ENCODE measurements at places on chromosomes 11 and 22. TPM values are rescaled to one million over a fixed set of nuclear protein-coding genes. Genes with fewer than 3 reads are reported as not detected.

Gene E2F8
- total RNA-seq, result 2.3 TPM

- no peak for DNase-seq
Observed at GRCh38 chr11:68163691-68164090, 42.5 kb upstream of the CHKA start.

GRCh38 chr11:18310800-18311340 is 11.1 kb downstream of the HPS5 start:
- DNase-seq, result no peak

DNA sequence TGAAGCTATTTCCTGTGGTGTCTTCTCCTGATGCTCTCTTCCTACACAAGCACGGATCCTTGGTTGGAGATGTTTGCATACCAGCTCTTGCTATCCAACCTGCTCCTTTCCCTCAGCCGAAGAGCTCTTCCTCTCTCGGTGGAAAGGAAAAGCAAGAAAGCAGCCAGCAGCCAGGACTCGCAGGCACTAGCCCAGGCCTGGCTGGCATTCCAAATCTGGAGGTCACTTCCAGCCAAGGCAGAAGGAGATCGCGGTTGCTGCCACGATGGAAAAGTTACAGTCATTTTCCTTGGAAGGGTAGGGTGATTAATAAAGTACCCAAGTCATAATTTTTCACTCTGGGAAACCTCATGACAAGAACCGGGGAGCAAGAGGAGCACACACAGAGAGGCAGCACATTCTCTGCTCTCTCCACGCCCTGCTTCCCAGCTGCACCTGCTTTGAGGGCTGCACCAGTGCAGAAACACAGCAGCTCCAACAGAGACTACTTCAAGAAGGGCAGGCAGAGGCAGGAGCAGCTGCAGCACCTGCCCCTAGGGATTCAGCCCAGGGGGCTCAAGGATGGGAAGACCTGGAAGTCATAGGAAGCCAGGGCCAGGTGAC is 399.3 kb downstream of the CADM1 start:
- DNase-seq, result no peak

DNA sequence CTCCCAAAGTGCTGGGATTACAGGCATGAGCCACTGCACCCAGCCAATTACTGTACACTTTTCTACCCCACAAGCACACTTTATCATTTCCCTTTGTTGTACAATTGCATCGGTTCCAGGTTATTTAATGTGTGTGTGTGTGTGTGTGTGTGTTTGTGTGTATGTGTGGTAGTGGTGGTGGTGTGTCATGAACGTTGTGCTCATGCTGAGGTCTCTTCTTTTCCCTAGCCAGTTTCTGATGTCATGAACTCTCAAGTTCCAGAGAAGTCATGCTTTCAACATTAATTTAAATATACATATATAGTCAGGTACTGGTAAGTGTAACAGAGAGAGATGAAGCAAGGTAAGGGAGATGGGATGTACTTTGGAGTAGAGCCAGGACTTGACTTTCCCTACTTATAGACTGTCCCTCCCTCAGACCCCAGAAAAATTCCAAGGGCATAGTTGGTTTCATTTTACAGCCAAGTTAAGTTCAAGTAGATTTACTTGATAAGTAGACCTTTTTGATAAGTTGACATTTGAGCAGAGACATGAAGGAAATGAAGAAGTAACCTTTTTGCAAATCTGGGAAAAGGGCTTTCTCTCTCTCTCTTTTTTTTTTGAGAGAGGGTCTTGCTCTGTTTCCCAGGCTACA is 42.7 kb downstream of the WEE1 start:
- no peak for DNase-seq

GRCh38 chr22:39419096-39419495 is 19.5 kb downstream of the TAB1 start:
- peak; percentile 40 for DNase-seq

DNA sequence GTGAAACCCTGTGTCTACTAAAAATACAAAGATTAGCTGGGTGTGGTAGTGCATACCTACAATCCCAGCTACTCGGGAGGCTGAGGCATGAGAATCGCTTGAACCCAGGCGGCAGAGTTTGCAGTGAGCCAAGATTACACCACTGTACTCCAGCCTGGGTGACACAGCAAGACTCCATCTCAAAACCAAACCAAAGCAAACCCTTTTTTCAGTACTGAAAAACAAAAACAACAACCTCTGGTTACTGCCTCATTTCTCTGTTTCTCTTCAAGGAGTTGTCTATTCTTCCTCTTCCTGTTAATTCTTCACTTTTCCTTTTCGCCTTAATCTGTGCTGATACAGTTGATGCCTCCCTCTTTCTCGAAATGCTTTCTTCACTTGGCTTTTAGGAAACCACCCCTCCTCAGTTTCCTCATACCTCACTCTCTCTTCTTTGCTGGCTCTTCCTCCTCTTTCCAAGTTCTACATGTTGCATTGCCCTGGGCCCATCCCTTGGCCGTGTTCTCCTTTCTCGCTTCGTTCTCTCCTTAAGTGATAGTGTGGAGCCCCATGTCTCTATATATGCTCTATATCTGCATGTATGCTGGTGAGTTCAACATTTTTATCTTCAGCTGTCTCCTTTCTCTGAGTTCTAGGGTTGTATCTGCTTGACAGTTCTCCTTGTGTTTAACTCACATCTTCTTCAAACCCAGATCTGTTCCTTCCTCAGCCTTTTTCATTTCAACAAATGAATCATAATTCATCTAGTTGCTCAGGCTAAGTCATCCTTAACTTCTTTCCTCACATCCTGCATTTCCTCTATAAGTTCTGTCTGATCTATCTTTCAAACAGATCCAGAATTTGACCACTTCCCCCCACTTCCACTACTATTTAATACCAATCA is 37.1 kb downstream of the NUCB2 start:
- no peak for DNase-seq

DNA sequence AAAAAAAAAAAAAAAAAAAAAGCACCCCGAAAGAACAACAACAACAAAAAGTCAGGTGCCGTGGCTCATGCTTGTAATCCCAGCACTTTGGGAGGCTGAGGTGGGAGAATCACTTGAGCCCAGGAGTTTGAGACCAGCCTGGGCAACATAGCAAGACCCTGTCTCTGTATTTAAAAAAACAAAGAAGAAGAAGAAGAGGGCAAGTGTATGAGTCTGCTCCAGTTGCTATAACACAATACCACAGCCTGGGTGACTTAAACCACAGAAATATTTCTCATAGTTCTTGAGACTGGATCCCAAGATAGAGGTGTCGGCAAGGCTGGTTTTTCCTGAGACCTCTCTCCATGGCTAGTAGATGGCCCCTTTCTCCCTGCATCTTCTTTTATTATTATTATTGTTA is 12.4 kb downstream of the CRYBA4 start:
- DNase-seq, result no peak

DNA sequence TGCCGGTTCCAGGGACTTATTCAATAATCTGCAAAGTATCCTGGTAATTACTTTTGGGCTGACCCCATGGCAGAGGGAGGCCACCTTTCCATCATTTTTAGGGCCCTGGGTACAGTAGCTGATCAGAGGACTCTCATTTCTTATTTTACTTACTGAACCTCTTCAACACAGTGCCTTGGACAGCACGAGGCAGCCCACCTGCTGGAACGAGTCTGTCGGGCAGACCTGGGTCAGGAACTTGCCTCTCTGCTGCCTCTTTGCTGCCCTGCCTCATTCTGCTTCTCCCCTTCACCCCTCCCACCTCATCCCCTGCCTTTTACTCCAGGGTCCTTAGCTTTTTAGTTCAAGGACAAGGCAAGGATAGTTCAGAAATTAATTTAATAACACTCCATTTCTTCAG is 204.5 kb downstream of the CSNK2A3 start:
- DNase-seq, result no peak

Measured in spleen (tissue), 13 donors.